ENCODE measurements at places on chromosomes 13 and 19. TPM values are rescaled to one million over a fixed set of nuclear protein-coding genes. Genes with fewer than 3 reads are reported as not detected.

The LCP1 gene
- 0.51 TPM for total RNA-seq

The COX6B2 gene
- total RNA-seq: 0.17 TPM

The LSR gene
- 0.26 TPM for total RNA-seq

The MLNR gene
- total RNA-seq: not detected

The SIGLEC8 gene
- total RNA-seq: not detected

The PEPD gene
- 65.2 TPM for total RNA-seq

The ZNF784 gene
- 5.6 TPM for total RNA-seq

The KLK5 gene
- total RNA-seq: not detected

The CXCL17 gene
- total RNA-seq: not detected

The SIAH3 gene
- total RNA-seq: not detected

The CYP2S1 gene
- total RNA-seq: 3.5 TPM

The TMEM59L gene
- 0.51 TPM for total RNA-seq

The ZNF667 gene
- 6.4 TPM for total RNA-seq

The CERS1 gene
- 1.5 TPM for total RNA-seq

The MEIOSIN gene
- not detected for total RNA-seq

The TLE6 gene
- 0.51 TPM for total RNA-seq

The KLK1 gene
- not detected for total RNA-seq

The PNMA8A gene
- total RNA-seq: 8.9 TPM

The PRODH2 gene
- total RNA-seq: not detected

The IZUMO2 gene
- total RNA-seq: not detected

The CYP4F2 gene
- total RNA-seq: not detected

The DMKN gene
- total RNA-seq: 29.3 TPM

The ZNF534 gene
- total RNA-seq: 0.17 TPM

The IGFL3 gene
- not detected for total RNA-seq

The CEACAM4 gene
- not detected for total RNA-seq

The DCT gene
- total RNA-seq: under 0.01 TPM

Measured in fibroblast of lung (primary cell).